Stimulated activated CD4-positive, alpha-beta T cell treated with anti-CD3 and anti-CD28 coated beads, TNF-alpha, amount 100 ng/mL, for 48 hours (primary cell): ENCODE measurements at places on chromosomes 6 and 20.

GRCh38 chr6:41429506-41430504 lies 94.4 kb downstream of the NCR2 start:
- no peak for DNase-seq

DNA sequence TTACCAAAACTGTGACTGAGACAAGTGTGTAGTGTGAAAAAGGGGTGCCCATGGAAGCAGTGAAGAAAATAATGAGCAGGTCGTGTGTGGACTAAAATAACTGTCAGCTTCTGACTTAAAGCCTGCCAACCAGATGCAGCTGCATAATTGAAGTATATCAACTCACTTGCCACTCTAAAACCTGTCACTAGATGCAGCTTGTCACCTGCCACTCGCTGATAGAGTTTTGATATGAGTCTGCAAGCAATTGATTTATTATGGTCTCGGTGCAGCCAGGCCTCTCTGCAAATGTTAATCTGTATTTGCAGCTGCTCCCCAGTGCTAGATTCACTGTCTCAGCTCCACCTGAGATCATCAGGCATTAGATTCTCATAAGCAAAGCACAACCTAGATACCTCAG lies 1090.0 kb upstream of the EYS start:
- DNase-seq: no peak

GRCh38 chr20:2891343-2891742 lies 18.1 kb downstream of the PTPRA start:
- DNase-seq: no peak

GRCh38 chr6:126300735-126301134 lies 39.2 kb upstream of the CENPW start:
- DNase-seq: no peak

- DNase-seq: no peak
Measured at GRCh38 chr6:165986914-165987482, 180.7 kb downstream of the TBXT start.

DNA sequence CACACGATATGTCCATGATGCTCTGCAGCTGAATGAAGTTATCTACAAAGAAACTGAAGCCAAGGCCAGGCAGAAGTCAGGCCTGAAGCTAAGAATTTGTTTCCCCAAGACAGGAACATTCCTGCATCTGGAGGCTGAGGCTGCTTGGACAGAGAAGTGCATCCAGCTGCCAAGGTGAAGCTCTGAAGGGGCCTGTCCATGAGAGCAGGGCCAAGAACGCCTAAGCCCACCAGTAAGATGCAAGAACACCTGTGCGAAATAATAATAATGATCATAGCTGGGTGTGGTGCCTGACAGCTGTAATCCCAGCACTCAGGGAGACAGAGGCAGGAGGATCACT lies 37.7 kb upstream of the B4GALT5 start:
- DNase-seq: no peak

DNA sequence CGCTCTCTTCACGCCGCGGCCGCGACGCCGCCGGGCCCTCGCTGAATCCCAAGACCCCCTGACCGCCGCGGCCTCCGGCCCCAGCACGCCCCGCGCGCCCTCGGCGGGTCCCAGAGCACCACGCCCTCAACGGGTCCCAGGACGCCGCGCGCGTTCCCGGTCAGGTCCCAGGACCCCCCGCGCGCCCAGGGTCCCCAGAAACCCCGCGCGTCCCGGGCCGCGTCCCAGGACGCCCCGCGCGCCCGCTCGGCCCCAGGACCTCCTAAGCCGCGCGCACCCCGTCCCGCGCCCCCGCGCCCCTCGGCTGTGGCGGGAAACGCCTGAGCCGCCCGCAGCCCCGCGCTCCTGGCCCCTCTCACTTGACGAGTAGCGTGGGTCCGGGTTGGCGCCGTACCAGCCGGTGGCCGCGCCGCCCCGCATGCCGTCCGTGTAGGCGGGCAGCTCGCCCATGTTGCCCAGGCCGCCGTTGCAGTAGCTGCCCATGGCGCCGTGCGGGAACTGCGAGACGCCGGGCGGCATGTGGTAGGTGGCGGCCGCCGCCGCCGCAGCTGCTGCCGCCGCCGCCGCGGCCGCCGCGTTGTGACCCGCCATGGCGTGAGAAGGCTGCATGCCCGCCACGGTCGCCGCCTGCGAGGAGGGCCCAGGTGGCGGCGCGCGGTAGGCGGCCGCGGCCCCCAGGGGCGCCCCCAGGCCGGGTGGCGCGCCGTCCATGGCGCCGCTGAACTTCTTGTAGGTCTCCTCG lies 556 bp downstream of the NKX2-4 start:
- no peak for DNase-seq

GRCh38 chr6:85574932-85575598 lies 18.6 kb downstream of the SNX14 start:
- no peak for DNase-seq

- no peak for DNase-seq
Measured at GRCh38 chr20:34621383-34622367, 55.2 kb downstream of the PIGU start.

DNA sequence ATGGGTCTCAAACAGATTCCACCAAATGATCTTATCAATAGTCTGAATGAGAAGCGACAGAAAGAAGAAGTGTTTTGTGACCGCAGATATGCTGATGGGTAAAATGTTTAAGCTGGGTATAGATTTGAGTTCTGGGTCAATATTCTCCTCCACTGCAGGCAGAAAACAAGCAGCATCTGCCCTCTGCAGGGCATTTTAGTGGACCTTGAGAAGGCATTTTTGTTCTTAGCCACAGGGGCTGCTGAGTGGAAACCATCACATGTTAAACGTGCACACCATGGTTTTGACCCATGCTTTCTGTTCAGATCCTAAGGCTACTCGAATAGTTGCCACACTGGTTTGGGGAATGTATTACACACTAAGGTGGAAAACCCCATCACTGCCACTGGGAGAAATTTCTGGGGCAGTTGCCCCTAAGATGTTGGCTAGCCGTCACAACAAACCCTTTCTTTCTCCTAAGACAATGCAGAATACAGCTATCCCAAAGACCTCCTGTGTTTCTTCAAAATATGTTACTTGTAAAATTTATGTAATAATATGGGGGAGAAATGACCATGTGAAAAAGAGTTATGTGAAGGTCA lies 5.5 kb downstream of the POU3F2 start:
- no peak for DNase-seq

- DNase-seq: no peak
Measured at GRCh38 chr6:1644516-1645060, 34.9 kb downstream of the FOXC1 start.

GRCh38 chr20:54107600-54108325 lies 37.4 kb upstream of the BCAS1 start:
- no peak for DNase-seq

GRCh38 chr20:47533518-47534062 lies 31.9 kb downstream of the NCOA3 start:
- no peak for DNase-seq

DNA sequence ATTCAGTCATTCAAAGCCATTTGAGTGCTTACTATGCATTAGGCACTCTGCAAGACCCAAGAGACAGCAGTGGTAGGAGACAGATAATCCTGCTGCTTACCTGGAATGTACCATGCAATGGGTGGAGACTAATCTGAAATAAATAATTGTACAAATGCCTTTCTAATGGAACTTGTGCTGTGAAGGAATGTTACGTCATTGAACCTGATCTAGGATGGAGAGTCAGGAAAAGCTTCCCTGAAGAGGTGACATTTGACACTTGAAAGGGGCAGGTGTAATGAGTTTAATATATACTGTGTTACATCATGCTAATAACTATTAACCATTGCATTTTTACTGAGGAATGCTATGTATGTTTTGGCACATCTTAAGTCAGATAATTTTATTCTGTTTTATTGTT lies 491.0 kb upstream of the FLRT3 start:
- no peak for DNase-seq

DNA sequence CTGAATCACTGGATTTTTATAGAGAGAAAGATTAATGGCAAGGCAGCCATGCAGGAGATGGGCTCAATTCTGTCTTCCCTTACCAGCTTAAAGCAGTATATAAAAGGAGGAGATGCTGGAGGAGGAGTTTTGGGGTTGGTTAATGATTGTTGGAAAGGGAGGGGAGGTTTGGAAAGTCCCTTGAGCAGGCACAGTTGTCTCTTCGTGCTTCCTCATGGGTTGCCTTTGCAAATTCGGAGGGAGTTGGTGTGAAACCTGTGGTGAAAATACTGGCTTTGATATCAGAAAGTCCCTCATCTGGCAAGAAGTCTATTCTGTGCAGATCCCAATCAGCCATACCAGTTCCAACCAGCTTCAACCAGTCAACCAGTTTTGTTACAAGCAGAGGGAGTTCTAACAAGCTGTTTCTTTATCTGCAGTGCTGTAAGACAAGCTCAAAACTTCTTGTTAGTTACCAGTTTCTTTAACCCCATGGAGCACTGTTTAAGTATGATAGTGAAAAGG lies 107.0 kb downstream of the HIVEP1 start:
- peak; percentile 14 for DNase-seq

DNA sequence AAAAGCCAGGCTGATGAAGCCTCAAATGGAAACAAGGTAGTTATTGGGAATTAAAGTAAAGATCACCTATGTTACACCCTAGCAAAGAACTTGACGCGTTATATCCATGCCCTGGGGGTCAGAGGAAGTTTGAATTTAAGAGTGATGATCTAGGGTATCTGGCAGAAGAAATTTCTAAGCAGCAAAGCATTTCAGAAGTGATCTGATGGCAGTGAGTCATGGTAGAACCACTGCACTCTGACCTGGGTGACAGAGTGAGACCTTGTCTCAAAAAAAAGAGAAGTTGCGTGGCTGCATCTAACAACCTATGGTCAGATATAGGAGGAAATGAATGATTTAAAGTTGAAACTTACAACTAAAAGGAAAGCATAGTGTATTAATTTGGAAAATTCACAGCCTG lies 45.2 kb downstream of the SCP2D1 start:
- no peak for DNase-seq

DNA sequence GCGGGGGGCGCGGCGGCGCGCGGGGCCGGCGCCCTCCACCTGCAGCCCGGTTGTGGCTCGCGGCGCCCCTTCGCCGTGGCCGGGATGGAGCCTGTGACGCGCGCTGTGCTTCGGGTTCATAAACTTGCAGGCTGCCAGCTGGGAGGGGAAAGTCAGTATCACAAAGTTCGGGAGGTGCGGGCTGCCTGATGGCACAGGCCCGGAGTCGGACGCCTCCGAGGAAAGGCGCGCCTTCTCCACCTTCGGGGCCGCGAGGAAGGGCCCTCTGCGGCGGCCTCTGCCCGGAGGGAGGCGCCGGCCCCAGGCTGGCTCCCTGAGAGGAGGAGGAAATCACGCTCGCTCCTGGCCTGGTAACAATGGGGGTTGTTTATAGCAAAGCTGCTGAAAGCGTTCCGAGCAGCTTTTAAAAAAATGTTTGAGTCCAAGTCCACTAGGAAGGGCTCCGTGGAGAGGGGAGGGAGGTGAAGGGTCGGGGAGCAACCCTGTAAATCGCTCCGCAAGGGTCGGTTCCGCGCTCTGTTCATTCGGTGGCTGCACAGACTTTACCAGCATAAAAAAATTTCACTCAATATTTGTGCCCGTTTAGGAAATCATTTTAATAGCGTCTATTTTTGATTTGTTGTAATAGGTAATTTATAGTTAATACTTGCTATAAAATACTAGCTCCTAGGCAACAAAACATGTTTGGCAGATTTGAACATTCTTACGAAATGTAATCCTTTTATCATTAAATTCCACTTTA lies 1.0 kb downstream of the AFDN start:
- DNase-seq: no peak

GRCh38 chr6:157104803-157105202 lies 218.5 kb downstream of the TMEM242 start:
- no peak for DNase-seq

DNA sequence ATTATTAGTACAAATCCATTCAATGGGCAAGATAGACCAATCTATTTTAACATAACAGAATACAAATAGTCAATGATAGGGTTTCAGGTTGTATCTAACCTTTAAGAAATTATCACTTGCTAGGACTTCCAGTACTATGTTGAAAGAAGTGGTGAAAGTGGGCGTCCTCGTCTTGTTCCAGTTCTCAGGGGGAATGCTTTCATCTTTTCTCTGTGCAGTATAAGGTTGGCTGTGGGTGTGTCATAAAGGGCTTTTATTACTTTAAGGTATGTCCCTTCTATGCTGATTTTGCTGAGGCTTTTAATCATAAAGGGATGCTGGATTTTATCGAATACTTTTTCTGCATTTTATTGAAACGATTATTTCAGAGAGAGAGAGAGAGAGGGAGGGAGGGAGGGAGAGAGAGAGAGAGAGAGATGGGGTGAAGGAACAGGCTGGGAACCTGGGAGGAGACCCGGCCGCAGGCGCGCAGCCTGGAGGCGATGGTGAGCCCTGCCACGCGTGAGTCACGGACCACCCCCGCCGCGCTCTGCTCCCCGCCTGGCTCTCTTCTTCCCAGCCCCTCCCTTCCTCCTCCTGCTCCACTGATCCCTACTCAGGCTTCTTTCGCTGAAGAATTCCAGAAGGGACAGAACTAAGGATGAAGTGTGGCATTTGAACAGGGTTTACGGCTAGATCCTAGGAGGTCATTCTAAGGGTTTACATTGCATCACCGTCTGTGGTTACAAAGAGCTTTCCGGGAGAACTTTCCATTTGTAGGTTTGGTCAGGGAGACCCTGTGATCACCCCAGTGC lies 45.5 kb upstream of the HLA-E start:
- DNase-seq: no peak

GRCh38 chr6:84770521-84770920 lies 6.1 kb upstream of the TBX18 start:
- DNase-seq: no peak

DNA sequence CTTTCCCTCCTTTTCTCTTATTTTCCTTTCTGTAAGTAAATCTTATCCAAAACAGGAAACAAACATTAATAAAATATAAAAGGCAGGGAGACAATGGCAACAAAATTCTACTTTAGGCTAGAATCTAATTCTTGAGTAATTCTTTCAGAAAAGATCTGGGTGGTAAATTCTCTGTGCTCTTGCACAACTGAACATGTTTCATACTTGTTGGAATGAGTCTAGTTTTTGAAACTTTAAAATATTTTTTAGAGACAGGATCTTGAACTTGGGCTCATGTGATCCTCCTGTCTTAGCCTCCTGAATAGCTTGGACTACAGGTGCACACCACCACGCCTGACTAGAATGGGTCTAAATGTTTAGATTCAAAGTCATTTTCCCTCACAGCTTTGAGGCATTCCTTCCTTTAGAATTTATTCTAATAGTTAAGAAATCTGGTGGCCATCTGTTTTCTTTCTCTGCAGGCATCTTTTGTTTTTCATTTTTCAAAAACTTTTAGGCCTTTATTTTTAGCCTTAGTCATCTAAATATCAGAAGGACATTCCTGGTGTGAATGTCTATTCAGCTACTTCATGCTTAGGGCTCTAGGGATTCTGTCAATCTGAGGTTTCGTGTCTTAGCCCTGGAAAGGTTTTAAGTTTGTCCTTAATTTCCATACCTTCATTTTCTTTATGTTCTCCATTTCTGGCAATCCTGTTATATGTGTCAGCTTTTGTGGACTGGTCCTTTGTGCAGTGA lies 76.5 kb downstream of the CDKAL1 start:
- DNase-seq: no peak

DNA sequence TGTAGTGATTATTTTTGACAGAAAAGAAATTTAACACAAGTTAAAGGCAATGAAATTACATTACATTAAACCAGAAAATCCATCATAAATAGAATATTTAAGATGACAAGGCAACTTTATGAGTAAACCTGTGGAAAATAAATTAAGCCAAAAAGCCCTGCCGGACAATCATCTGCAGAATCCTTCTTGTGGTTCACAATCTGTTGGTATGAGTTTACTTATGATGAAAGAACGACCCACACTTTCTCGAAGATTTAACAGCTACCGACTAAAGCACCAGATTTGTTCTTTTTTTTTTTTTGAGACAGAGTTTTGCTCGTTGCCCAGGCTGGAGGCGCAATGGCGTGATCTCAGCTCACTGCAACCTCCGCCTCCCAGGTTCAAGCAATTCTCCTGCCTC lies 21.4 kb downstream of the HDAC2 start:
- no peak for DNase-seq
